ENCODE measurements at places on chromosomes 2 and 18. TPM values are rescaled to one million over a fixed set of nuclear protein-coding genes. Genes with fewer than 3 reads are reported as not detected.

GRCh38 chr2:9994462-9994861 lies 43.0 kb downstream of the GRHL1 start:
- no peak for DNase-seq

DNA sequence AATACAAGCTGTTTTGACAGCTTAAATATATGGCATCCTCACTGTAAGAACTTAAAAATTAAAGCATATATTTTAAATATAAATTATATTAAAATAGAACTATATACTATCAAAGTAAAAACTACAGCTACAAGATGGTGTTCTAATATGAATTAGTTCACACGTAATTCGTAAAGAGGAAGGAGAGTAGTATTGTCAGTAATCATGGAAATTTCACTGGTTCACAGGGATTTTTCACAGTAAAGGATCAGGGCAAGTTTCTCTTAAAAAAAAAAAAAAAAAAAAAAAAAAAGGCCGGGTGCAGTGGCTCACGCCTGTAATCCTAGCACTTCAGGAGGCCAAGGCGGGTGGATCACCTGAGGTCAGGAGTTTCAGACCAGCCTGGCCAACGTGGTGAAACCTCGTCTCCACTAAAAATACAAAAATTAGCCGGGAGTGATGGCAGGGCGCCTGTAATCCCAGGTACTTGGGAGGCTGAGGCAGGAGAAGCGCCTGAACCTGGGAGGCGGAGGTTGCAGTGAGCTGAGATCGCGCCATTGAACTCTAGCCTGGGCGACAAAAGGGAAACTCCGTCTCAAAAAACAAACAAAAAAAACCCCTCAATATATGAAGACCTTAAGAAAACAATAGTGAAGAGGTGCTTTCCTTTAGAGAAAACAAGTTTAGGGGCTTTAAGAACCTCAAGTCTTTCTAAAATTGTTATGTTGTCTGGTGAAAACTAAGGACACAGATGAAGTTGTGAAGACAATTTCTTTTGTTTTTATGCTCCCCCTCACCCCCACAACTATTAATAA lies 32.5 kb downstream of the PNO1 start:
- no peak for DNase-seq

DNA sequence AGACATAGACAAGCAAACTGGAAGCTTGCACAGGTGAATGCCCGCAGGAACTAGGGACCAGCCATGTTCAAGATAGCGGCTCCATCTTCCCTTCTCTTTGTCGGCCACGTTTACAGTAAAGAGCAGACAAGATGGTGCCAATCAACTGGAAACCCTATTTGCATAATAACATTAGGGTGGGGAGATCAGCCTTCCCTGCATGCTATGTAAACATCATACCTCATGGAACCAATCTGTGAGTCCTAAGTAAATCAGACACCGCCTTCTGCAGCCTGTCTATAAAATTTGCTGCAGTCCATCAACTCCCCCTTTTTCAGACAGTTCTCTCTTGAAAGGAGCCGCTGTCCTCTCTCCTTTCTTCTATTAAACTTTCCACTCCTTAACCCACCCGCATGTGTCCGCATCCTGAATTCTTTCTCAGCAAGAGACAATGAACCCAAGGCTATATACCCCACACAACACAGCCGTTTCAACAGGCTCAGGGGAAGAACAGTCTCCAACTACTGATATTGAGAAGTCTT lies 384.4 kb downstream of the EIPR1 start:
- DNase-seq: no peak

GRCh38 chr2:241929551-241930490 lies 60.3 kb downstream of the RTP5 start:
- no peak for DNase-seq

Gene RGPD3
- 0.24 TPM for total RNA-seq

Gene MYO3B
- total RNA-seq: 0.48 TPM

Measured in activated CD4-positive, alpha-beta memory T cell treated with anti-CD3 and anti-CD28 coated beads for 36 hours (primary cell).